EH (cell line): ENCODE measurements at places on chromosomes 1 and 21.

GRCh38 chr21:35079181-35079580 is 30.1 kb upstream of the RUNX1 start:
- DNase-seq, result no peak

GRCh38 chr1:6177681-6178380 is 2.3 kb downstream of the CHD5 start:
- DNase-seq, result no peak

DNA sequence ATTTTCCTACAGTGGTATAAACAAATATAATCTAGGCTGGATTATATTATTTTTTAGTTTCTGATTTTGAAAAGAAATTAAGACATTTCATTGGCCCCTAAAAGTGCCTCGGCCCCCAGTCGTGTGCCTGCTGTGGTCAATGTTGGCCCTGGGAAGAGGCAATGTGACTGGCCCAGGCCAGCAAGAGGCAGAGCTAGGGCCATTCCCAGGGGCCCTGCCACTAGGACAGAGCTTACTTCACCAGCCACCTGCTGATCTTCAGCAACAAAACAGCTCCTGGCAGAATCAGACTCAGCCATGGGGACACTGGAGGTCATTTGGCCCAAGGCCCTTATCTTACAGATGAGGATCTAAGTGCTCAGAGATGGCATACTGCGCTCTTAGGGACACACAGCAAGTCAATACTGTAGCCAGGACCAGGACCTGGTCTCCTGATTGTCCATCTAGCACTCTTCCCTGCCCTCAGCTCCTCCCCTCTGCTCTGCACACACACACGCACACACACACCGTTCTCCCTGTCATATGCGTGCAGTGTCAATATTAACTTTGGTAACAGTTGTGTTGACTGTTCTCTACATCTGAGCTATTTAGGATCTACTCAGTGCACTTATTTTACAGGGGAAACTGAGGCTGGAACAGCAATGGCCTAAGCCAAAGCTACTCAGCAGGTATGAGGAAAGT is 16.6 kb upstream of the KLHDC7A start:
- DNase-seq, result no peak

- DNase-seq, result peak; percentile 38
Measured at GRCh38 chr1:37858931-37859506, 373 bp downstream of the MTF1 start.

DNA sequence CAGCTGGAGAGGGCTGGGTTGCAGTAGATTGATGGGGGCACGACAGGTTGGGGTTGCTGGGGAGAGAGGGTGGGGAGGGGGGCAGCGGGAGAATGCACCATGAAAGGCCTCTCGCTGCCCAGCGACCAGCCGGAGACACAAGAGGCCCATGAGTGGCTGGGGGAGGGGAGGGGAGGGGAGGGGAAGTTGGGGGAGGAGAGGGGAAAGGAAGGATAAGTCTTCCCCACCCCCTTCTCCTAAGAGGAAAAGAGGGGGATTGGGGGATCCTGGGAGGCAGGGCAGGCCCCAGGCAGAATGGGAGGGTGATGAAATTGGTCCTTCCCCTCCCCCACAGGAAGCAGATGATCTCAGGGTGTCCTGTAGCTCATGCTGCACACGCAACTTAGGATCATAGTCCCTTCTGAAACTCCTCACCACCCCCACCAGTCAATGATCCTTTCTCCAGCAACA is 45.7 kb downstream of the PAX7 start:
- peak; percentile 3 for DNase-seq

GRCh38 chr1:231693361-231694074 is 66.9 kb downstream of the DISC1 start:
- no peak for DNase-seq

GRCh38 chr1:186536273-186536890 is 75.5 kb upstream of the PDC start:
- DNase-seq, result peak; percentile 51

GRCh38 chr1:121417325-121417923 is 232.6 kb downstream of the SRGAP2C start:
- DNase-seq, result no peak
